Activated T-cell treated with anti-CD3 and anti-CD28 coated beads, Interleukin-2, amount 50 U/mL, for 72 hours (primary cell): ENCODE measurements at places on chromosomes 11 and 22. TPM values are rescaled to one million over a fixed set of nuclear protein-coding genes. Genes with fewer than 3 reads are reported as not detected.

GRCh38 chr11:14773755-14774154 lies 118.3 kb downstream of the CYP2R1 start:
- DNase-seq, result no peak
- no peak overlapping the region for H3K27ac ChIP-seq
- H3K4me3 ChIP-seq, result peak overlapping the region; percentile 1
- H3K36me3 ChIP-seq, result peaks cover 14% of the 10 kb centered on the region

DNA sequence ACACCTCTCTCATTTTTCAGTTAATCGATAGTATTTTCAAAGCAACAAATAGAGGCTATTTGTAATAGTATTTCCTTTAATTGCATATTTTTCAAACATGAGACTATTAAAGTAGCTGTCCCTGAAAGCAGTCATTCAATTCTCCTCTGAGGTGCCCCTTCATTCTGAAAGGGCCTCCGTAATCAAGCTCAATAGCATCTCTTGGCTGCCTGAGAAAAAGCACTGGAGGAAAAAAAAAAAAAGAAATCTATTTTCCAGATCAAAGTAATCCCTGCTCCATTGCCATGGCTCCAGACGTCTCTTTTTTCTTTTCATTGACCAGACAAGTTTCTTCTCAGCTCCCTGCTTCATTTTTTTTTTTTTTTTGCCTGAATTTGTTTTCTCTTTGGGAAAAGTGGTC lies 154.5 kb upstream of the BLID start:
- no peak overlapping the region for H3K4me3 ChIP-seq
- H3K27me3 ChIP-seq, result peaks cover 7% of the 10 kb centered on the region
- H3K4me1 ChIP-seq, result no peaks in the 10 kb centered on the region
- DNase-seq, result no peak
- H3K36me3 ChIP-seq, result no peaks in the 10 kb centered on the region

GRCh38 chr11:129391360-129391759 lies 15.7 kb downstream of the BARX2 start:
- H3K27me3 ChIP-seq, result peaks cover 58% of the 10 kb centered on the region
- no peak for DNase-seq
- no peaks in the 10 kb centered on the region for H3K36me3 ChIP-seq
- no peak overlapping the region for H3K4me3 ChIP-seq
- H3K4me1 ChIP-seq, result no peaks in the 10 kb centered on the region

DNA sequence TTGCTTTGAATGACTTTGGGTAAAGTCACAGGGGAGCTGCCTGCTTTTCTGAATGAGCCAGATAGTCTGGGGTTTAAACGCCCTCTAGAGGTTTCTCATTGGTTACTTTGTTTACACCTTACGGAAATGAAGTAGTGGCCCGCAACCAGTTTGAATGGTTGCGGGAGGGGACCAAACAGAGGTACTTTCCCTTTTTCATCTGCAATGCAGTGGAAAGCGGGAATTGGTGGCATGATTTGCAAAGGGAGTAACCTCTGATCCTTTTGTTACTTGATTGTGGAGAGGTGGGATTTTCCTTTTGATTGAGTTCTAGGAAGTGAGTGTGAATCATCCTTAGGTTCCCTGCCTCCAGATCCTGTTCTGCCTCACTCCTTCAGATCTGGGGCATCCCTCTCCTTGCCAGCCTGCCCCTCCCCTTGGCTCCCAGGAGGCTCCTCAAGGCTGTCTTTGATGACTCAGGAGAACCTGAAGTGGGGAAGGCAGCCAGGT lies 15.9 kb upstream of the GLYATL1 start:
- H3K36me3 ChIP-seq, result peaks cover 1% of the 10 kb centered on the region
- H3K27me3 ChIP-seq, result no peaks in the 10 kb centered on the region
- no peak overlapping the region for H3K27ac ChIP-seq
- H3K4me1 ChIP-seq, result peaks cover 28% of the 10 kb centered on the region
- peak overlapping the region; percentile 7 for H3K4me3 ChIP-seq

GRCh38 chr11:33005175-33005574 lies 10.5 kb upstream of the DEPDC7 start:
- H3K4me3 ChIP-seq, result no peak overlapping the region
- peaks cover 20% of the 10 kb centered on the region for H3K27me3 ChIP-seq
- peak overlapping the region; percentile 2 for H3K27ac ChIP-seq
- no peak for DNase-seq
- peaks cover 19% of the 10 kb centered on the region for H3K4me1 ChIP-seq

- no peak overlapping the region for H3K4me3 ChIP-seq
- H3K27ac ChIP-seq, result no peak overlapping the region
- H3K27me3 ChIP-seq, result no peaks in the 10 kb centered on the region
- DNase-seq, result no peak
Observed at GRCh38 chr11:22677153-22677903, 10.9 kb downstream of the GAS2 start.

- no peak overlapping the region for H3K27ac ChIP-seq
- H3K27me3 ChIP-seq, result no peaks in the 10 kb centered on the region
- no peaks in the 10 kb centered on the region for H3K4me1 ChIP-seq
- H3K4me3 ChIP-seq, result no peak overlapping the region
- DNase-seq, result no peak
Observed at GRCh38 chr11:97691061-97691460, 1301.2 kb downstream of the JRKL start.

DNA sequence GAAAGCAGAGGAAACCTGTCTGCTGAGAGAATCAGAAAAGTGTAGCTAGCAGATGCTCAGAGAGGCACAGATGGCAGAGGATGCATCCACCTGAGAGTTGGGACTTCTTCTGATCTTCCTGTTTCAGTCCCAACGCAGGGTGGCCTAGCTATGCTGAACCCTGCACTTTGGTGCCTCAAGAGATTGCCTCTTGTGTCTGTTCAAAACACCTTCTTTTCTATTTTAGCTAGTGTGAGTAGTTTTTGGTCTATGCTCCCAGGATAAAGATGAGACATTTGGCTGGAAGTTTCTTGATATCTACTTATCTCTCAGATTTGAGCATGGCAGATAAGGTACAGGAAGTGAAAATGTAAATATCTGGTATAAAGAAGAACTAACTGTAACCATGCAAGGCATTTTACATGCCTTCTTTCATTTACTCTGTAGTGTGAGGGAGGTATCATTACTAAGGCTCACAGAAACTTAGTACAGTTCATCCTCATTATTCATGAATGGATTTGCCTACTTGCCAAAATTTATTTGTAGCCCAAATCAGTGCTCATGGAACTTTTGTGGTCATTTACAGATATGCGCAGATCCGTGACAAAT lies 47.0 kb upstream of the PSMA1 start:
- no peak overlapping the region for H3K4me3 ChIP-seq
- H3K36me3 ChIP-seq, result peaks cover 41% of the 10 kb centered on the region
- H3K4me1 ChIP-seq, result peaks cover 30% of the 10 kb centered on the region
- no peaks in the 10 kb centered on the region for H3K27me3 ChIP-seq

DNA sequence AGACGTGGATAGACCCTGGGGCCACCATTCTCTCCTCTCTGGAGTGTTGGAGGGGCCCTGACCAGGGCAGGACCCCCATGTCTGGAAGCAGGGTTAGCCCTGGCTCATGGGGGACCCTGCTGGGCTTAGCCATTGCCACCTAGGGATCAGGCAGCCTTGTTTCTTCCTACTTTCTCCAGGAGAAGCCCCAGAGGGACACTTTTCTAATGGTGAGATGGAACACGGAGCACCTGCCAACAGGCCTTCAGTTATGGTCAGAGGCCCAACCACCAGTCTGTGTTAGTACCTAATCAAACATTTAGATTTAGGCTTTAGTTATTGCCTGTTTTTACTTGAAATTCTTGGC lies 1.9 kb upstream of the C22orf39 start:
- H3K4me3 ChIP-seq, result peak overlapping the region; percentile 94
- H3K4me1 ChIP-seq, result peaks cover 50% of the 10 kb centered on the region
- no peaks in the 10 kb centered on the region for H3K27me3 ChIP-seq
- peaks cover 8% of the 10 kb centered on the region for H3K36me3 ChIP-seq
- peak overlapping the region; percentile 95 for H3K27ac ChIP-seq

DNA sequence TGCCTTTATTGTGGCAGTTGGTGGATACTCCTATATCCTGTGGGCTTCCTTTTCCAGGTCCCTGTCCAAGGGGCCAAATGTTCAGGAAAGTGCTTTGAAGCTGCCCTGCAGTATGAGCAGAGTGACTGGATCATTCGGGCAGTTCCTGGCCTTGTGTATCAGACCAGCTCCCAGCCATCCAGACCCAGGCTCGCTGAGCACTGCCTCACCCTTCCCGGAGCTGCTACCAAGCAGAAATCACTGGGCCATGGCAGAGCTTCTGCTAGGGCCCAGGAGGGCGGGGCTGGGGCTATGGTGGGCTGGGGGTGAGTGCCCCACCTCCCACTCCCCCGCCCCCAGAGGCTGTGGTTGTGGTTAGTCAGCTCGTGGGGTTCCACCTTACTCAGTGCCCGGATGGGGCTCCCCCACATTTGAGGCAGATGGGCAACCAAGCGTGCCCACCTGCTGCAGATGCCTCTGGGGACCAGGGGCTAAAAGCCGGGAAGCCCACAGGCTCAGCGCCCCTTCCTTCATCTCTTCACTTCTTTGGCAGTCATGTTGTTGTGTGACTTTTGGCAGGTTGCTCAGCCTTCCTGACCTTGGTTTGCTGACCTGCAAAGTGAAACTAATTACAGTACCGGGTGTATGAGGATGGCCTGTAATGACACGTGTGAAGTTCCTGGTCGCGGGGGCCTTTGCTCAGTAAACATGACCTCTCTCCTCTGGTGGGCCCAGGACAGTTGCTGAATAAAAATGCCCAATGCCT lies 2.1 kb upstream of the LRRC32 start:
- no peak overlapping the region for H3K27ac ChIP-seq
- H3K4me3 ChIP-seq, result peak overlapping the region; percentile 59
- peak; percentile 28 for DNase-seq
- H3K4me1 ChIP-seq, result peaks cover 37% of the 10 kb centered on the region
- no peaks in the 10 kb centered on the region for H3K36me3 ChIP-seq
- peaks cover 22% of the 10 kb centered on the region for H3K27me3 ChIP-seq

GRCh38 chr22:42414021-42414420 lies 18.2 kb downstream of the NFAM1 start:
- DNase-seq, result no peak
- H3K27me3 ChIP-seq, result no peaks in the 10 kb centered on the region
- H3K4me3 ChIP-seq, result no peak overlapping the region
- no peak overlapping the region for H3K27ac ChIP-seq
- H3K4me1 ChIP-seq, result no peaks in the 10 kb centered on the region
- no peaks in the 10 kb centered on the region for H3K36me3 ChIP-seq

DNA sequence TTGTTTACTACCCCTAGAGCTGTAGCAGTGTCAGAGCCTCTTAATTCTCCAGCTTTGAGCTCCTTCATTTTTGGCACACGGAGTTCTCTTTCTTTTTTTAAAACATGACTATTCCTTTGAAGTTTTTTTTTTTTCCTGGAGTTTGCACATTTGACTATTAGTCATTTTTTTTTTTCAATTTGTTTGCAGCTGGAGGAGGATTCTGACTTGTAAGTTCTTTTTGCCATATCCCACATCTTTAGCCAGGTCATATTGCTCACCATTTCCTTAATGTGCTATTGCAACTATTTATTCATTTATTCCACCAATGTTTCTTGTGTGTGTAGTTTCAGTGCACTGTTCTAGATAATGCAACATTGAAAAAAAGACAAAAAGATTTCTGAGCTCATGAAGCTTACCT lies 166.3 kb upstream of the ARHGAP20 start:
- H3K27me3 ChIP-seq, result no peaks in the 10 kb centered on the region
- no peak for DNase-seq
- no peaks in the 10 kb centered on the region for H3K4me1 ChIP-seq
- H3K4me3 ChIP-seq, result no peak overlapping the region
- no peaks in the 10 kb centered on the region for H3K36me3 ChIP-seq

- H3K4me1 ChIP-seq, result no peaks in the 10 kb centered on the region
- peaks cover 76% of the 10 kb centered on the region for H3K36me3 ChIP-seq
- no peak overlapping the region for H3K27ac ChIP-seq
- H3K4me3 ChIP-seq, result no peak overlapping the region
- no peak for DNase-seq
Observed at GRCh38 chr22:10727393-10727792, 4800.6 kb upstream of the OR11H1 start.

DNA sequence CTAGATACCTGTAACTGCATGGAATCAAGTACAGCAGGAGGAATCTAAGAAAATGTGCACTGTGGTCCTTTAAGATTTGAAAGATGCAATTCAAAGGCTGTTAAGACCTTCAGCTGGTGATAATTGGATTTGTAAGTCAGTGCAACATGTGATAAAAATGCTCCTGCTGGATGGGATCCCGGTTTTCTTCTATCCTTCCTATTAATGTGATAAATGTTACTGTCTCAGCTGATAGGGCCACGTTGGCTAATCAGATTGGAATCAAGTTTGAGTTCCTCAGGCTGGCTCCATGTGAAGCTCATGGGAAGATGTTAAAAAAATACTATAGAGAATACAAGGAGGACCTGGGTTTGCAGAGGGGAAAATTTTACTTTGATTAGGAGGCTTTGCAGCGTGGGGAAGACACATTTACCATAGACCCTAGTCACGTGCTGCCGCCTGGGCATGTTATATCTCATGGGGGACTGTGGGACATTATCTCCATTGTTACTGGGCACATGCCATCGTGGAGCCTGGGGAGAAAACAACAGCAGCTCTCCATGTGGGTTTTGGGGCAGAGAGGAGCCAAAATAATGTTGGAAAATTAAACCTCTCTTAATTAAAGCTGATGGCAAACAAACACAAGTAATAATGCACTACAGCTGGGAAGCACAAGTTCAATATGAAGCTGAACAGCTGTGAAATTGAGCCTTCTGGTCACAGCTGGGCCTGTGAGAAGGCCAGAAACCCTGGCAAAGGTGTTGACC lies 652.5 kb downstream of the NTM start:
- no peaks in the 10 kb centered on the region for H3K27me3 ChIP-seq
- no peaks in the 10 kb centered on the region for H3K4me1 ChIP-seq
- H3K36me3 ChIP-seq, result no peaks in the 10 kb centered on the region
- no peak overlapping the region for H3K27ac ChIP-seq
- no peak overlapping the region for H3K4me3 ChIP-seq

DNA sequence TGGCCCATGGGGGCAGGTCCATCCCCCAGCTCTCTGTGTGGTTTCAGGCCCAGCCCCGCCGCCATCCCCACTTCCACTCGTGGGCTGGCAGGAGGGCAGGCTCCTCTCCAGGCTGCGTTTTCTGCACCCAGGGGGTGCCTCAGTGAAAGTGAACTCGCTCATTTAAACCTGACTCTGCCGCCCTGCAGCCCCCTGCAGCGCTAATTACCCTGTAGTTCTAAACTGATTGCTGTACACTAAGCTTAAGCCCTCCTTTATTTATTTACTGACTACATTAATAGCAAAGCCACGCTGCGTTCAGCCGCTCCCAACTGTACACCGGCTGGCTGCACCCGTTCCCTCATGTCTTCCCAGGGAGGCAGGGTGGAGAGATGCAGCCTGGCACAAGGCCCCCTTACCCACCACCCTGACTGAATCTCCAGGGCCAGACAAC lies 36.6 kb upstream of the NNMT start:
- H3K27ac ChIP-seq, result no peak overlapping the region
- H3K27me3 ChIP-seq, result no peaks in the 10 kb centered on the region
- H3K4me1 ChIP-seq, result no peaks in the 10 kb centered on the region
- no peak for DNase-seq
- no peaks in the 10 kb centered on the region for H3K36me3 ChIP-seq
- H3K4me3 ChIP-seq, result no peak overlapping the region

OR56A4 gene
- total RNA-seq, result not detected

OR10A2 gene
- not detected for total RNA-seq

OR5F1 gene
- total RNA-seq, result not detected

APOL6 gene
- 42.0 TPM for total RNA-seq

SLCO2B1 gene
- total RNA-seq, result not detected

FDX1 gene
- total RNA-seq, result 8.0 TPM

TMEM135 gene
- 30.8 TPM for total RNA-seq

MAJIN gene
- total RNA-seq, result 2.7 TPM
